Occipital lobe (tissue), 3 donors: ENCODE measurements at places on chromosomes 3 and 15.

GRCh38 chr15:98714922-98715321 lies 66.6 kb downstream of the IGF1R start:
- no peak for DNase-seq

GRCh38 chr3:132979606-132980005 lies 58.6 kb upstream of the TMEM108 start:
- no peak for DNase-seq

GRCh38 chr3:16171825-16172224 lies 2.7 kb upstream of the GALNT15 start:
- no peak for DNase-seq

DNA sequence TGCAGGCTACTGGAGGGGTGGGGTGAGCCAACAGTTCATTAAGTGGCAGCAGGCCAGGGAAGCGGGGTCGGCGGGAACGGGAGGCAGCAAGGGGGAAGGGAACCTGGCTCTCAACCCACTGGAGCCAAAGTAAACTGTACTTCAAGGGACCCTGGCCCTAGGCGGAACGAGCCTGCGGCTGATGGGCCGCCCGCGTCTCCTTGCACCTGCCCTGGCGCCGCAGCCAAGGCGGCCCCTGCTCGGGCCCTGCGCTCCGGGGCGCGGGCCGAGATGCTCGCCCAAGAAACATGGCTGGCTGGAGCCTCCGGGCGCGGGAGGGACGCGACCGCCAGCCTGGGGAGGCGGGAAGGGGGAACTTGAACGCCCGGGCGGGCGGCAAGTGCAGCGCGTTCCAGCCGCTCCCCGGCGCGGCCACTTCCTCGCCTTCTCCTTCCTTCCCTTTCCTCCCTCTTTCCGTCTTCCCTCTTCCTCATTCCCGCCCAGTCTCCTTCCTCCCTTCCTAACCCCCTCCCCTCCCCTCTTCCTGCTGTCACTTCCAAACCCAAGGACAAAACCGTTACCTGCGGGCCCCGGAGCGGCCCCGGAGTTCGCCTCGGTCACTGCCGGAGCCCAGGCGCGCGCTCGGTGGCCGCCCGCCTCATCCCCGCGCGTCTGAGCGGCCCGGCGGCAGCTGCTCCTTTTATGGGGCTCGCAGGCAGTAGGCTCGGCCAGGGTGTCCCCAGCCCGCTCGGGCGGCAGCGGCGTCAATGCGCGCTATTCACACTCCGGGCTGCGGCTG lies 489.7 kb downstream of the MAGI1 start:
- DNase-seq: peak; percentile 23

DNA sequence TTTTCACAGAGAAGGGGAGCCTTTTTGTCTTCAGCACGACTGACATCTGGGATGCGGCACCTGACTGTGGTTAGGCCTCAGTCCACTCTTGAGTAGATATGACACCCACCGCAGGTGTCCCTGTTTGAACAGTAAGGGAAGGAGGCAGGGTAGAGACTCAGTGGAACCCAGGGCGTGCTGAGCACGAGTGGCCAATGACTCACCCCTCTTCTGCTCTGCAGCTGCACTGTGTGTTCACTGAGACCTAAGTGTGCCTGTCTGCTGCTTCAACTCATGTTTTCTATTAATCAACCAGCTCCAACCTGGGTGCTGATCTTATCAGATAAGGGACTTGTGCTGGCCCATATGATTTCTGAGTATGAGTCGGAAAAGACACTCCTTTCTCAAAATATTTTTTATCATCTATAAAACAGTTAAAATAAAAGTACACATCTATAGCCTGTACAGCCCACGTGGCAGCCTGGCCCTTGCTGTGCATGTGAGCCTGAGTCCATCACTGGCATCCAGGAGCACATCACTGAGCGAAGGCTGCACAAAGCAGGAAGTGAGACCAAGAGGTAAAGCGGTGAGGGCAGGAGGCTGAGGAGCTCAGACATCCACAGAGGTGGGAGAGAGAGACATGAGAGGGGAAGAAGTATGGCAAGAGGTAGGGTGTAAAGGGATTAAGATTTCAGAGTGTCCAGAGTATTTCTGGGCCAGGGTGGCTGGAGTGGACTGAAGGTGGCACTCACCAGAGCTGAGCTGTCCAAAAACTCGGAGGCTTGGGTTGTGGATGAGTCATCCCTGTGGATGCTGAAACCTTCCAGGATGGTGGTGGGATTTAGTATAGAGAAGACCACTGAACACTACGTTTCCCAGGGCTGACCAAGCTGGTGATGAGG lies 49.2 kb downstream of the SLC41A3 start:
- no peak for DNase-seq

- DNase-seq: no peak
Observed at GRCh38 chr15:93126599-93126998, 37.6 kb upstream of the RGMA start.

DNA sequence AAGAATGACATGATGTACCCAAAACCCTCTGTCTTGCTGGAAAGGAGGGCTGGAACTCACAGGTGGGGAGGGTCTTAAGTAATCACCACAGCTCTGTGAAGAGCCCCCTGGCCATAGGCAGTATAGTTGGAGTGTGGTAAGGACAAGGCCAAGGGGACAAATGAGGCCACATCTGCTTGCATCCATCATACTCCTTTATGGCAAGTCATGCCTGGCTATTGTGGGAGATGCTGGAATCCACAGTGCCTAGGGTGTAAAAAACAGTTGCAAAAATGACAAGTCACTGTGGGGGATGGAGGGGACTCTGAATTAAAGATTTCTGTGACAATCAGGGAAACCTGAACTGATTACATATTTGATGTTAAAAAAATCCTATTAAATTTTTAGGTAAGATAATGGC lies 258.5 kb downstream of the KCNMB2 start:
- no peak for DNase-seq

DNA sequence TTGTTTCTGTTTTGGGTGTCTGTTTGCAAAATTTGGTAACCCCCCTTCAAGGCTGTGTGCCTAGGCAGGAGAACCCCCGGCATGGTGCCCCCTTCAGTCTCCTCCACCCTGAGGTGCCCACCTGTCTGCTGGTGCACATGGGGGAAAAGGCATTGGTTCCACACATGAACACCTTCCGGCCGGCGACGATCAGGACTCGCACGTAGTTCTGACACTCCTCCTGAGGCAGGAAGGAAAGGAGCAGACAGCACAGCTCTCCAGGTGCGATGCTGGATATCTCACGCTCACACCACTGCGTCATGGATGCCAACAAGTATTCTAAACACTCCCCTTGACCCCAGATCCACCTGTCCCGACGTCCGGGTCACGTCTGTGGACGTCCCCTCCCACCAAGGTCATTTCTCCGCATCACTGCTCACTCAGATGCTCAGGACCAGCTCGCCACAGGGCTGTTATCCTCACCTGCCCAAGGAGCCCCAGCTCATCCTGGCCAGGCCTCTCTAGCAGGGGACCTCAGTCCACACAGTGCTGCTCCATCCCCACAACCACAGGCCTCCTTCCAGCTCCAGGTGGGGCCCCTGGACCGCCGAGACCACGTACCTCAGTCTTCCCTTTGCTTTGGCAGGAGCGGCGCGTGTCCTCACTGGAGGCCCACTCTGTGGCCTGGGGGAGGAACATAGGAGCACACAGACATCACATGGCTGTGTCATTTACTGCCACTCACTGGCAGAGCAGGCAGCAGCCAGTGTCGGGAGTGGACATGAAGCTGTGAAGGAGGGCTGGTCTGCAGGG lies 99.0 kb downstream of the SEMA5B start:
- DNase-seq: no peak

DNA sequence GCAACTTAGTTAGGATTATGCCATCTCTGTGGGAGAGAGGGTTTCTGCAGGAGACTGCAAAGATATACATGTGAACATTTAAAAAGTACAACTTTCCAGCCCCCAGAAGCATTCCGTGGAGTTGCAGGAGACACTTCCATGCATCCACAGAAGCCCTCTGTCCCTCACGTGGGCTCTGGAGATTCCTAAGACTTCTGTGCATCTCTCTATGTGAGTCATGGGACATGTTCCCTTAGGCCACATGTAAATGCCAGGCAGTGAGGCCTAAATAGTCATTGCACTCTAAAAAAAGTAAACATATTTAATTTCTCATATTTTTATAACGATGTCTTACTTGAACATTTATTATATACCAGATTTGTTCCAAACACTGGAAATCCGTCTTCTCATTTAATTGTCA lies 126.5 kb upstream of the ROPN1 start:
- DNase-seq: no peak

DNA sequence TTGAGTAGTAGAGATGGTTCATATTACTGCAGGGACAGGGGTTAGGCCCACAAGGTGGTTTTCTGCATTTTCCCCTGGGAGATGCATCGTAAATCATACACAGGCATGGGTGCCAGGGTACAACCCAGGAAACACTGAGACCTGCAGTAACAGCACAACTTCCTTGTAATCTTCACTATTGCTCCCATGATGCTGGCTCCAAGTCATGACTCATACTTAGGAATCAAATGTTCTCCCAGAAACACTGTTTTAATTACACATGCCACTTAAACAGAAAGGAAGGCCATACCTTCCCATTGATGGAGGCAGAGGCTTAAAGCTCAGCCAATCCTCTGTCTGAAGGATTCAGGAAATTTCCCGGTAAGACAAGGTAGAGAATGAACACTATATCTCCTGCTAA lies 106.5 kb downstream of the ERC2 start:
- DNase-seq: no peak

GRCh38 chr15:73932381-73933191 lies 6.3 kb downstream of the LOXL1 start:
- DNase-seq: no peak

- DNase-seq: no peak
Observed at GRCh38 chr3:33908250-33908851, 109.9 kb downstream of the PDCD6IP start.

- no peak for DNase-seq
Observed at GRCh38 chr3:188421151-188421821, 267.3 kb downstream of the LPP start.

DNA sequence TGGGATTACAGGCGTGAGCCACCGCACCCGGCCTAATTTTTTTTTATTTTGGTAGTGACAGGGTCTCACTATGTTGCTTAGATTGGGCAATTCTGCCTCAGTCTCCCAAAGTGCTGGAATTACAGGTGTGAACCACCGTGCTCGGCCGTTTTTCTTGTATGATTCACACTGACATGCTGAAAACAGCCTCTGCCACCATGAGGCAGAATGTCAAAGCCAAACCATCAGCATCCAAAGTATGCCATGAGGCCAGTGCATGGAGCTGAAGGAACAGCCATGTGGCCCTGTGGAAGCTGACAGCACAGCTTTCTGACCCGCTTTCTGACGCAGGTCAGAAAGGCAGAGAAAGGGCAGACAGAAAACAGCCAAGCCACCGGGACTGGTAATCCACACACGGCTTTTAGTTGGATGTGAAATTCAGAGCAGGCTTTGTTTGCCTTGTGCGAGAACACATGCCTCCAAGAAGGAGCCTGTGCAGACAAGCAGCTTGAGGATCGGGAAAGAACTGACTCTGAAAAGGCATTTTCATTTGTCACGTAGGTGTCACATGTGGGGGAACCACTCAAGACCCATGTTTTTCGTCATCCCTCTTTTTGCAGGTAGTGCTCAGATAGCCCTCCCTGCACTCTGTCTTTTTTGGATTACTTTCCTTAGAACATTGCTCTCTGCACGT lies 25.1 kb downstream of the XYLB start:
- no peak for DNase-seq

DNA sequence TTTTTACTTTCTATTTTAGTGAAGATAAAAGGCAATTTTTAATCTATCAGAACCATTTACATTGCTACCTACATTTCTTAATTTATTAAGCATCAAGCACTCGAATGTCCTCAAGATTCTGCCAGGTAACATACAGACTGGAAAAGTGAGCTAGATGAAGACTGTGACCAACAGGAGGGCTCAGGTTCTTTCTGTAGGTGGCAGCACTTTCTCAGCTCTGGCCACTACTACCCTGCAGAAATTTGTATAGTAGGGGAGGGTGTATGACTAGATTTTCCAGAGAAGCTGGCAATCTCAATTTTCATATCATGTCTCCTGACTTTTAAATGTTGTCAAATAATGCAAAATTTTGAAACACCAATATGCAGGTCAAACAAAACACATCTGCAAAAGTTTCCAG lies 165.0 kb upstream of the SUCLG2 start:
- no peak for DNase-seq

GRCh38 chr3:70090322-70090913 lies 90.9 kb downstream of the SAMMSON start:
- no peak for DNase-seq

GRCh38 chr3:129122412-129123011 lies 908 bp upstream of the RAB43 start:
- DNase-seq: no peak

DNA sequence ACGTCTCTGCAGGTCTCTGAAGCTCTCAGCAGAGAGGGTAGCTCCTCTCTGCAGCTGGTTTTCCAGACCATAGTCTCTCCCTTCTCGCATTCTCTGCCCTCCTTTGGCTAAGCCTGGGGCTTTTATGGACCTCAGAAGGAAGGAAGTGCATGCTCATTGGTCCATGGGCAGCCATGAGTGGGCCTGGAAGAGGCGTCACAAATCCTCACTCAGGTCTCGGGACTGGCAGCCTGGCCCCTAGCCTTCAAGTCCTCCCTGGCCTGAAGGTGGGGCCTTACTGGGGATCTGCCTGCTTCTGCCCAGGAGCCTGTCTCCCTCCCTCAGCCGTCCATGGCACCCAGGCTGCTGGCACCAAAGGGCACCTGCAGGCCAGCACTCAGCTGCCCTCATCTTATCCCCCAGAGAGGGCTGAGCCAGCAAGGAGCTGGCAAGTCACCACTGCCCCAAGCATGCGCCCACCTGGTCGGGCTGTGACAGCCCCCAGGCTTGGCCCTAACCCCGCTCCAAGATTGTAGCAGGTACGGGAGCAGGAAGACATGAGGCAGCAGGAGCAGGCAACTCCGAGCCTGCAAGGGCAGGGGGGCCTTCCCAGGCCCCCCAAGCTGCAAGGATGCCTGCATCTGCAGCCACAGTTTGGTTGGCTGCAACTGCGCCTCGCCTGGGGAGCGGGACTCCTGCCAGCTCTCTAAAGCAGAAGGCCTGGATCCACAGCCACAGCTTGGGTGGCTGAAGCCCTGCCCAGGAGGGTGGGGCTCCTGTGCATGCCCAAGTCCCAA lies 37.4 kb downstream of the GHSR start:
- no peak for DNase-seq

- no peak for DNase-seq
Observed at GRCh38 chr3:74787011-74787410, 172.6 kb upstream of the CNTN3 start.

DNA sequence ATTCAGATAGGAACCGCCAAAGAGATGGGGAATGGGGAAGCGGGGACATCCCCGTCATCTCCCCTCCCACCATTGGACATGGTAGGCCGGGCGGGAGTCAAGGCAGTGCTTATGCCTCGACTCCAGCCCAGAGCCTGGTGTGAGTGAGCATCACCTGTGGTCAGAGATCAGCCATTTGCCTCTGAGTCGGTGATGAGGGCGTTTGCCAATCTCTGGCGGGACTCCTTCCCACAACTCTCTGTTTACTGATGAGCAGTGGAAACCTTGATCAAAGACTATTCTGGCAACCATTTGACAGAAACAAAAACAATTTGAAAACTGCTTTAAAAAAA lies 63.9 kb upstream of the HES1 start:
- no peak for DNase-seq
